ENCODE measurements at places on chromosomes 5 and 9.

- DNase-seq: no peak
Measured at GRCh38 chr5:144017631-144018030, 152.8 kb downstream of the YIPF5 start.

DNA sequence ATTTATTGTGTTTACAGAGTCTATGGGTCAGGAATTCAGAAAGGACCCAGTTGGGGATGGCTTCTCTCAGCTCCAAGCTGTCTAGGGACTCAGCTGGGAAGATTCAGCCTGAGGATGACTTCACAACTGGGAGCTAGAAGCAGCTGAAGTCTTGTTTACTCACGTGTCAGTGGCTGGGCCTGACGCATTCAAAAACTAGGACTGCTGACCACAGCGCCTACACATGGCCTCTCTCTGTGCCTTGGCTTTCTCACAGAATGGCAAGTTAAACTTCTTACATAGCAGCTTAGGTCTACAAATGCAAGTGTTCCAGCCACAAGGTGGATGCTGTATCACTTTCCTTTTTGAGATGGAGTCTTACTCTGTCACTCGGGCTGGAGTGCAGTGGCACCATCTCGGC is 16.3 kb upstream of the PPP2CA start:
- no peak for DNase-seq

DNA sequence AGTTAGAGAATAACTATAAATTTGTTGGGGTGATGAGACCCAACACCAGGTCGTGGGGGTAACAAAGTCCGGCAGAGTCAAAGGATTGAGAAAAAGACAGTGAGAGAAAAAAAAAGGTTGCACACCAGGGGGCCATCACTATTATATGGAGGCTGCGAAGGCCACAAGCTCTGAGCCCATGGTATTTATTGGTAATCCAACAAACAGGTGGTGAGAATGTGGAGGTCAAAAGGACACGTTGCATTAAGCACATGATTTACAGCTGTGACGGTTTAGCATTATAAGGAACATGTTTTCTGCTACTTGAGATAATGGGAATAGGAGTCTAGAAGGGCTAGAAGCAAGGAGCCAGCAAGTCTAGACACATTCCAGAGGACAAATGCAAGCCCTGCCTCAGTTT is 2202.2 kb upstream of the C9orf72 start:
- DNase-seq: no peak

DNA sequence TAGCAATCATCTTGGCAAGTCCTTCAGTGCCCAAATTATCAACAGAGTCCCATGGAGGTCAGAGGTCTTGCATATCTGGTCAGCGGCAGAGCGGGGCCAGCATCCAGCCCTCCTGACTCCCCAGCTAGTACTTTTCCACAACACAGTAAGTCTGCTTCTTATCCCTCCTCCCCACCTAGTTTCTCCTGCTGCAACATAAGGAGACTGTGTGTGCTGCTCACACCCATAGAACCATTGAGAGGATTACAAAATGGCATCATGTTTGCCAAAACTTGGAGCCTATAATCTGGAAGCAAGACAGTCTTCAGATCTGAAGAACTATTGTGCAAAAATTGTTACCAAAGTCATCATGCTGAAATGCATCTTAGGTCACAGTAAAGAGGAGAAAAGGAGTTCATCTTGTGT is 125.8 kb upstream of the ZNF366 start:
- DNase-seq: no peak

GRCh38 chr5:73496984-73497457 is 1.2 kb upstream of the BTF3 start:
- DNase-seq: peak; percentile 66

GRCh38 chr5:154267516-154267915 is 77.0 kb downstream of the GALNT10 start:
- no peak for DNase-seq

DNA sequence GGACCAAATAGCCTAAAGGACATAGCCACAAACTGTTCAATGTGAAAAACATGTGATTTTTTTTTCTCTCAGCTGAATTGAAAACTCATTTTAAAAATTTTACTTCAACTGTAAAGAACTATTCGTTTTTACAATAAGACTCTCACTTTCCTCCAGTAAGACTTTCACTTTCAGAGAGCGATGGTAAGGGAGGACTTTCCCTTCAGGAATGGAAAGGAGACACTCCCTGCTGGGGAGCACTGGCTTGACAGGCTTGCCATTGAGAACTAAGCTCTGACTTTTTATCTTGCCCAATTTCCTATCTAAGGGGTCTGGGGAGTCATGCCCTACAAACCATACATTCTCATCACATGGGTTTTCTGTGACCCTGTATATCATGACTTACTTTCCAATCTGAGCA is 186.7 kb downstream of the CFAP90 start:
- DNase-seq: no peak

DNA sequence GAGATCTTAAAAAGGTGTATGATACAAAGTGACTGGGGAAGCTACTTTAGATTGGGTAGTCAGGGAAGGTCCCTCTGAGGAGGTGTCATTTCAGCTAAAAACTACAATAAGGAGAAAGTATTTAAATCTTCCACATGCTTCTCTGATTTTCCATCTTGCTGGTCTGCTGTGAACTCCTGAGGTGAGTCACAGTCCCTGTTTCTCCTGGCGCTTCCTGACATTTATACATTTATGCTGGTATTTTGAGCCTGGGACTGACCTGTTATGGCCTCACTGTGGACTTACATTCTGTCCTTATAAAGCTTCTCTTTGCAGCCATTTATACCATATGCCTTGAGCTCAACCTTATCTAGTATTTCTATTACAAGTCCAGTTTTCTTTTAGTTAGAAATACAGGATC is 95.1 kb downstream of the MED27 start:
- DNase-seq: no peak

DNA sequence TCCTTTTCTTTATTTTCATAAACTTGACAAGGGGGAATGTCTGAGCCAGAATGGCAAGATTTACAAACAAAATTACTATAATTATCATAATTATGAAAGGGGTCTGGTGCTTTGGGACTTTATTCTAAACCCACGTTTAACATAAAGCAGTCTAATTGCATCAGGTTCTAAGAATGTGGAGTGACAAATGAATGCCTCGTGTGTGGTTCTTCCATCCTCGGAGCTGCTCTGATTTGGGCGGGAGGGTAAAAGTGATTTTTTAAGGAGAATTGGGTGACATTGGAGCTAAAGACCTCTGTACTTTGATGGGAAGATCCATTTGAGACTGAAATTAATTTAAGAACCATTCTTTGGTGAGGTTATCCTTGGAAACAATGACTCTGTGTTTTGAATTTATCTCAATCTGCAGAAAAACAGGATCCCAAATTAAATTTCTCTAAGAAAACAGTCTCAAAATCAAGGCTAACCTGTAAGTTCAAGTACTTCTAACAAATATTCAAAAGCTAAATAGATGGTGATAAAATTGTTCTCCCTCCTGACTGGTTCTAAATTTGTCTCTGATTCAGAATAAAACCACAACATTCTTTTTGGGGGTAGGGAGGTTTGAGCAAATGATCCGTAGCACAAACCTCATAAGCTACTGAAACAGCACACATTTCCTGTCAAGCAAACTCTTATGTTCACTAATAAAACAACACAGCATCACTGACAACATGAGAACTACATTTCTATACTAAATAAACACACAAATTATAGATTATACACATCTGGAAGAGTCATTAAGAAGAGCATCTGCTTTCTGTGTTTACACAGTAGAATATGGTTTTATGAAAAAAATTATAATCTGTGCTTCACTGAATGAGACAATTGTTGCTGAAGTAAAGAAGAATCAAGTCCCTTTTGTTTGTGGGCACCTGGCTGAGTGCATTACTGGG is 85.5 kb downstream of the DCP2 start:
- no peak for DNase-seq
